ENCODE measurements at places on chromosomes 7 and 10. TPM values are rescaled to one million over a fixed set of nuclear protein-coding genes. Genes with fewer than 3 reads are reported as not detected.

NPSR1 gene
- not detected for total RNA-seq

PHYHIPL gene
- 2.0 TPM for total RNA-seq

ADAM12 gene
- total RNA-seq, result 3.7 TPM

CC2D2B gene
- total RNA-seq, result 2.5 TPM

DNA sequence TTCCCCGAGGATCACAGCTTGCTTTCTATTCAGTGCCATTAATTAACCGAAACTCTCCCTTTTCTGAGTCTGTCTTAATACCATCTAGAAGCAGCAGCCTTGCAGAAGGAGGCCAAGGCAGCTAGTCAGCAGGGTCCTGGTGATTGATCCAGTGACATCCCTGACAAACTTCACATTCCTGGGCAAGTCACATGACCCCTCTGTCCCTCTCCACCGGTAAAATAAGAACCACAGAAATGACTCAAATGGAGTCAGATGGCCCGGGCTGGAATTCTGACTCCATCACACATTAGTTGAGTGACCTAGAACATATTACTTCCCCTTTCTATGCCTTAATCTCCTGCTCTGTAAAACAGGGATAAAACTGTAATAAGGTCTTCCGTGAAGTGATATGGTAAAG is 17.2 kb upstream of the ACSL5 start:
- DNase-seq, result no peak

GRCh38 chr7:36232971-36233550 is 80.0 kb downstream of the EEPD1 start:
- no peak for DNase-seq

DNA sequence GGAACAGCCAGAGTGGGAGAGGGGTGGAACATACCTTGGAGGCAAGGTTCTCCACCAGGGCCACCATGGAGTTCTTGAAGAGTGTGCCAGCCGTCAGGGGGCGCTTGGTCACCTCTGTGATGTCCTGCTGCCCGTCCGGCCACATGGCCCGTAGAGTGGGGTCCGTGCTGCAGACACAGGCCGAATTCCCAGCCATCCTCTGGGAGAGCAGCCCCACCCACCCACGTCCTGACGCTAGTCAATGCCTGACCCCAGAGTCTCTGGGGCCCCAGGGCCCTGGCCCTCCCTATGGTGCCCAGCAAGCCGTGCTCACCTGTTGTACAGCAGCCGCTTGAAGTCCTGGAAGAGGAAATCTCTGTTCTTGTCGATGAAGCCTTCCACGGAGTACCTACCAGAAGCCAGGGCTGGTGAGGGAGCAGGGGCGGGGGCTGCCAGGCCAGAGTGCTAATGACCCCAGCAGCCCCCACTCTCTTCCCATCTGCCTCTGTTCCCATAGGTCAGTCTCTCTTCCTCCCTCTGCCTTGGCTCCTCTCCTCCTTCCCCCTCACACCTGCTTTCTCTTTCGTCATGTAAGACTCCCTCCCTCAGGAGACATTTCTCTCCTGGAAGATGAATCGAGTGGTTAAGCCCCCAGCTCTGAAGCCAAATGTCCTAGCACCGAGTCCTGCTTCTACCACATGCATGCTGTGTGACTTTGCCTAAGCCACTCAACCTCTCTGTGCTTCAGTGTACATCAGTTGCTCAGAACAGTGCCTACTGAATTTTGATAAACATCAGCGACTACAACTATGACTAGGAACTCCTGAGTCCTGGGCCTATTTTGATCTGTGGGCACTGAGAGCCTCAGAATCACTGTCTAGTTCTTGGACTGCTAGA is 11.0 kb downstream of the MYO1G start:
- no peak for DNase-seq

DNA sequence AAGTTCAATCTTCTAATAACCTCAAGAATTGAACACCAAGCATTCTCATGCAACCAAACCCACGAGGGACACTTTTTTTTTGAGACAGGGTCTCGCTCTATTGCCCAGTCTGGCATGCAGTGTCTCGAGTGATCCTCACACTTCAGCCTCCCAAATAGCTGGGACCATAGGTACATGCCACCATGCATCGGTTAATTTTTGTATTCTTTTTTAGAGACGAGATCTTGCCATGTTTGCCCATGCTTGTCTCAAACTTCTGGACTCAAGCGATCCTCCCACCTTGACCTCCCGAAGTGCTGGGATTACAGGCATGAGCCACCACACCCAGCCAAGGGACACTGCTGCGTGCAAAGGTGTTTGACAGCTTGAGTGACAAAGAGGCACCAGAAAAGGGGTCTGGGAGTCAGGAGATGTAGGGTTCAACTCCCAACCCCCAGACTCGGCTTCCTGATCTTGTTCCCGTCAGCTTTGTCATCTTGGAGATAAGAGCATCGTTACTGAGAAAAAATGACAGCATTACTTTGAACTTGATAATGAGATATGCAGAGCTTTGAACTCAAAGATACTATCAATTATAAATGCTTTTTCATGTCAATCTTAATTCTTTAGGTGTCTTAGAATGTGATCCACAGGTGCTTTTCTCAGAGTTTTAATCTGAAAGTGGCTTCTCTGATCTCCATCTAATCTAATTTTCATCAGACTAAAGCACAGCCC is 1.6 kb upstream of the CYTH3 start:
- no peak for DNase-seq

- no peak for DNase-seq
Measured at GRCh38 chr10:12710594-12711349, 290.7 kb downstream of the CCDC3 start.

- DNase-seq, result no peak
Measured at GRCh38 chr7:150731916-150732315, 5.3 kb upstream of the GIMAP5 start.

GRCh38 chr10:101130984-101131961 is at the start of gene TLX1:
Gene TLX1, plus strand, starts transcription at chr10:101131300. Its CDS starts 242 bp downstream, at chr10:101131542.
- no peak for DNase-seq

- DNase-seq, result no peak
Measured at GRCh38 chr7:158843771-158844170, 12.6 kb upstream of the DYNC2I1 start.

DNA sequence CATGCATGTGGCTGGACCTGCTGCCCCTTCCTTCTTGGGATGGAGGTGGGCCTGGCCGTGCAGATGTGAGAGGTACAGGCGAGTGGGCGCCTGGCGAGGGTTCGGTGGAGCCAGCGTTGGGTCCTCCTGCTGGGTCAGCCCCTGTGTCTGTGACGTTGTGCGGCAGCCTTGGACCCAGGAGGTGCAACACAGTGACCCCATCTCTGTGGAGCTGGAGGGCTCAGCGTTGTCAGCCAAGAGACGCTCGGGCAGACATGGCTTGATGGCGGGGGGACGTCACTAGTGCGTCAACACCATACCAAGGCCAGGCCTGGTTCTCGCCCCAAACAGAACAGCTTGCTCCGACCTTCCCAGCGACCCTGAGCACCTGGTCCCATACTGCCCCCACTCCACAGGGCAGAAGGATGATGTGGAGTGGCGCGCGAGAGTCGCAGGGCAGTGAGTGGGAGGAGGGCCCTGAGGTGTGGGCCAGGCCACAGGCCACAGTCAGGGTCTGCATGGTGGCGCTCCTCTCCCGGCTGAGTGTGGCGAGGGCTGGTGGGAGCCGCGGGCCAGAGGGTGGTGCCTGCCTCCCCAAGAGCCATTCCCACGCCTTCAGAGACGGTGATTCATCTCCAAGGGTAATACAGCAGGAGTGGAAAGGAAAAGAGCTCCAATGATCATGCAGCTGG is 184.4 kb downstream of the DNAJB6 start:
- no peak for DNase-seq
